ENCODE measurements at places on chromosomes 12 and 14. TPM values are rescaled to one million over a fixed set of nuclear protein-coding genes. Genes with fewer than 3 reads are reported as not detected.
A peak's percentile ranks its signal among the peaks of the same experiment; 100 is the strongest.

DNA sequence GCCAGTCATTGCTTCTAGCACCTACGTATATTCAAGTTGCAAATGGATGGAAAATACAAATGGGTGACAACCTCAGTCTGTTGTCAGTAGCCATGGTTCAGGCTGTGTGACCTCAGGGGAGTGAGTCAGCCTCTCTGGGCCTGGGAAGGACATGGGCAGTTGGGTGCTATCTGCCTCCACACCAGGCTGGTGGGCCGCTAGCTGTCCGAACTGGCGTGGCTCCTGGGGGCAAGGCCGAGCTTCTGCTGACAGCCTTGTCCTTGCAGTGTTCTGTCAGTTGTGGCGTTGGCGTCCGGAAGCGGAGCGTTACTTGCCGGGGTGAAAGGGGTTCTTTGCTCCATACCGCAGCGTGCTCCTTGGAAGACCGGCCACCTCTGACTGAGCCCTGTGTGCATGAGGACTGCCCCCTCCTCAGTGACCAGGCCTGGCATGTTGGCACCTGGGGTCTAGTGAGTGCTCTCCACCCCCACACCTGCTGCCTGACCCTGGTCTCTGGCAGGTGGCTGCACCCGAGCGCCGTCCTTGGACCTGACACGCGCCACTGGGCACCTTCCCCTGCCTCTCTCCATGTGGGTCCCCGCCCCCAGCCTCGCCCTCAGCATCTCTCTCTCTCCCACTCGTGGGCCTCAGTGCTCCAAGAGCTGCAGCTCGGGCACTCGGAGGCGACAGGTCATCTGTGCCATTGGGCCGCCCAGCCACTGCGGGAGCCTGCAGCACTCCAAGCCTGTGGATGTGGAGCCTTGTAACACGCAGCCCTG, 17.1 kb downstream of the PAPLN start:
- no peak for DNase-seq

DNA sequence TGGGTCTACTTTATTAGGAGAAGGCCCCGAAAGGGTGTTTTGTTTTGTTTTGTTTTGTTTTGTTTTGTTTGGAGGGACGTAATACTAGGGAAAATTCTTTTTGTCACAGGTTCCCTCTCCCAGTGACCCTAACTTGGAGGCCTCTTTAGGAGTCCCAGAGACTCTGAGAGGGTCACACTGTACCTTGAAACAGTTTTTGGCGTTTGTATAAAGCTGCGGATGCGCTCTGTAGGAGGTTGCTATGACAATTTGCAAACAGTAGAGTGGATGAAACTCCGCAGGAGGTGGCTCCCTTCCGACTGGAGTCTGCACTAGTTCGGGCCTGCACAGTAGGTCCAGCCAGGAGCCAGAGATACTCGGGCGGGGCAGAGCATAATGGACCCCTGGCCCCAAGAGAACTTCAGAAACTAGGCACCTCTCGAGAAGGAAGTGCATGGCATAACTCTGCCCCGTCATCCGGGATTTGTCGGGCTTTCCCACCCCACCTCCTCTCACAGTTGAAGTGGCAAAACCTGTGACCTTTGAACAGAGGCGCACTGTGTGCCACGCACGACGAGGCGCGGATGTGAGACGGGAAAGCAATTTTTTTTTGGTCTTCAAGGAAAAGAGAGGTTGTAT, 1.3 kb upstream of the DYRK2 start:
- DNase-seq = peak; percentile 21

DNA sequence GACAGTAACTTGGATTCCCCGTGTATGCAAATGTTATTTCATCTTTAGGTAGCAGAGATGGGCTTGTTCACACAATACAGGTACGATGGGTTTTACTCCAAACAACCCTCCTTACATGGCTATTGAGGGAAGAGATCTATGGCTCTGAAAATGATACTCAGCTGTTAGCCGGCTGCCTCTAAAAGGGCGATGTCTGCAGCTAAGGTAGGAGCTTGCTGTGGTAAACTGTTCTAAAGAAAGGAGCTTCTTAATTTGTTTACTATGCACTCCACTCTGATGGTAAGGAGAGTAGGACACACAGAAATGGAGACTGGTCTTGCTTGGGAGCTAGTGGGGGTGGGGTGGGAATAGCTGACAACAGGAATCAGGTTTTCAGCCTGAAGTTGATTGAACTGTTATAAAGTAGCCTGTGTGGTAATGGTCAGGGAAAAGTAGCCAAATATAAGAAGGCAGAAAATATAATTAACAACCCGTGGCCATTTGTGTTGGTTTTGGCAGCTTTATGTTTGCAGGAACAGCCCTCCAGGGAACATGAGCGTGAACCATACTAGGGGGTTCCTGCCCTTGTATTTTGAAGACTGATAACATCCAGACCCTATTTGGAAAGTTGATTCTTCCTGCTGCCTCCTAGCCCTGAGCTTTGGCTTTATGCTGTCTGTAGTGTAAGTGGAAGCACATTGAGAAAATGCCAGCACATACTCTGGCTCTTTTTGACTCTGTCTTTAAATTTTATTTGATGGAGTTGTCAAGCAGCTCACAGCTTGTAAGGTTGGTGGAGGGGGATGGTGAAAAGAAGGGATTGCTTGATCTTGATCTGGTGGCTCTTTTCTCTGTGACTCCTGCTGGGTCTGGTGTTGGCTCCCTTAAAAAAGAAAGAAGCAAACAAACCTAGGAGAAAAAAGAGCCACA, 929.8 kb downstream of the DIO2 start:
- DNase-seq = no peak

DNA sequence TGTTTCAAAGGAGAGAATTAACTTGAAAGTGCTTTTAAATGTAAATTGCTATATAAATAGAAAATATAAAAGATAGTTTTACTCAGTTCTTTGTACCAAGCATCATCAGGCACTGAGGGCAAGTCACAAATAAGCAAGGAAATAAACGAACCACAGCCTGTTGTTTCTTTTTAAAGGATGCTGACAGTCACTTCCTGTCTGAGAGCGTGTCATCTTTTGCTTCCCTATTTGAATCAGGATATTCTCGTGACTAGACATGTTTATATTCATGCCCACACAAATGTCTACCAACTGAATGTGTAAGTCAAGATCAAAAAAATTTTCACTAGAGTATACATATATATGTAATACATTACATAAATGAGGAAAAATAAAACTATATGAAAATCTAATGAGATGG, 31.4 kb upstream of the SLC2A13 start:
- DNase-seq = no peak

Gene PPP1R3E
- 19.2 TPM for total RNA-seq

GRCh38 chr12:2259369-2259768, 206.6 kb downstream of the CACNA1C start:
- no peak for DNase-seq

DNA sequence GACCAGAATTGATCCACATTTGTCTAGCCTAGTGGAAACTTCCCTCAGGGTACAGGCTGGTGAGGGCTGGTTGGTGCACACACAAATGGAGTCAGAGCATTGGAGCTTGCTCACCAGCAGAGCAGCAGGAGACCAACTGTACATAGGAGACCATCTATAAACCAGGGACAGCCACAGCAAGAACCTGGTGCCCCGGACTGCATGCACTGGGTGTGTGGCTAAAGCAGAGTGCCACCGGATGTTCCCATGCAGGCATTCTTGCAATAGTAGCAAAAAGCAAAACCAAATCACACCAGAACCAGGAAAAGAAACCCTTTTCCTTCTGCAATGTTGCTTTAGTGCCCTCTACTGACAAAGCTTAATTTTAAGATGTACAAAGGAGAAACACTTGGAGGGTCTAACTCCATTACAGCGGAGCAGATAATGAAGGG, 136.4 kb downstream of the MDGA2 start:
- DNase-seq = no peak

DNA sequence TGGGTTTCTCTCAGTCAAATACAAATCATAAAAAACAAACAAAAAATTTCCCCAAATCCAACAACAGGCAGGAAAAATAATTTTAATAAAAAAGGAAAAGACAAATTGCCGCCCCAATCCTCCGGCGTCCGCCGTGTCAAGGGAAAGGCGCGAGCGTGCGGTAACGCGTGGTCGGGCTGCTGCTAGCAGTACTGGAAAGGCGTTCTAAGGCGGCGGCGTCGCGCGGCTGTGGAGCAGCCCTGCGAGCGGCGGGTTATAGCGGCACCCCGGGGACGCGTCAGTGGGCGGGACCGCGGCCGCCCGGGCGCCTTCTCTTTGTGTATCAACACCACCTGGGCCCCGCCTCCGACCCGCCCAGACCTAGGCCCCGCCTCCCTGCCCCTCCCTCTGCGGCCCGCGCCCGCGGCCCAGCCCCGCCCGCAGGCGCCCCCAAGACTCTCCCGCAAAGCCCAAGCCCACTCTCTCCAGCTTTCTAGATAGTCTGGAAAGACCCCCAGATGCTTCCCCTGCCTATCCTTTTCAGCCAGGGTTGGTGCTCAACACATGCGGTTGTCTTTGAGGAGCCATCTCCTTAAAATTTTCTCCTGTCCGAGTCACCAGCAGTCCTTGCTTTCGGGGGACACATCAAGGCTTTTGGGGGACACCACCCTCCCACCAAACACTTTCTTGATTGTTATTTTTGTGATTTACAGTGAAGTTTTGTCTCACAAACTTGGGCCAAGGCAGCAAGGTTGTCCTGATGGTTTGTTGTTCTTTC, at the start of gene SLC38A2:
TSS of gene SLC38A2 (minus strand) at position 230 of the 757 bp plus-strand sequence. CDS start 1,480 bp downstream, outside the sequence.
- DNase-seq = peak; percentile 99

DNA sequence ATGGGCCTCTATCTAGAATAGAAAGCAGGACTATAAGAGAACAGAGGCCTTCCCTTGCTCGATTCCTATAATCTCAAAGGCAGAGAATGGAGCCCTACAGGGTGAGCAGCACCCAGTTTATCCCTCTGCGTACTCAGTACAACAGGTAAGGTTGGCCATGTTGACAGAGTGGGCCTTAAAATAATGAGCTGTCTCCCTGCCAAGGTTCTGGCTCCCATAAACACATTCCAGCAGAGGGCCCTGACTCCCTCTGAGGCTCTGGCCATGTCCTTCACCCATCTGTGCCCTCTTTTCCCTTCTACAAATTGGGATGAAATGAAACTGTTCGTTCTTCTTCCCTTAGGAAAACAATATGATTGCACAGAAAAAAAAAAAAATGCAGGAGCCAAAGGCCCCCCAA, 16.9 kb upstream of the PNMA1 start:
- peak; percentile 34 for DNase-seq

Gene ATF7
- 27.5 TPM for total RNA-seq

DNA sequence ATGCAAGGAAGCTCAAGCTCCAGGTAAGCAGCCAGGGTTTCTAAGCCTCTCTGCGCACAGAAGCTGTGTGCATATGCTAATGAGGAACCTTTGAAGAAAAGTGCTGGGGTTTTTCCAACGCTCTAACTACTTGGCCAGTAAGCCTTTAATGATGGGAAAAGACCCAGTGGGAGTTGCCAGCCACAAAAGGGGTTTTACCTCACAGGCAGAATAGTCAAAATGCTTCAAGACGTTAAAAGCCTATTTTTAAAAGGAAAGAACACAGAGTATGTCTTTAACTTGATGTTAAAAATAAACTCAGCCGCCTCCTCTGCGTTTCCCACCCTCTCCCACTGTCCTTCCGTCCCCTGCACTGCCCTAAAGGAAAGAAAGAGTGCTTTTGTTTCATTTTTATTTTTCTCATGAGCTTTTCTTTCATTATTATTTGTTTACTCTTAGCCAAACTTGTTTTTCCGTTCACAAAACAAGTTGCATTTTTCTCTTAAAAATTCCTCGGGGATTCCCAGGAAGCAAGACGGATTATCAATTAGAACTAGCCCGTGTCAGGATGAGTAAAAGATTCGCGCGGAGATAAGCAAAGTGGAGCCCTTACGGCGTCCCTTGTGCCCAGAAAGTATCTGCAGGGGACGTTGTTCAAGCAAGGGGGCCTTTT, 209.8 kb upstream of the NUDT4 start:
- no peak for DNase-seq

Gene KLRC3
- not detected for total RNA-seq

- DNase-seq = no peak
Measured at GRCh38 chr12:130132831-130133511, 29.3 kb upstream of the FZD10 start.

Gene LAG3
- 16.7 TPM for total RNA-seq

Gene PRH1
- total RNA-seq = 41.3 TPM

GRCh38 chr12:4685317-4685716, 34.9 kb upstream of the GALNT8 start:
- no peak for DNase-seq

DNA sequence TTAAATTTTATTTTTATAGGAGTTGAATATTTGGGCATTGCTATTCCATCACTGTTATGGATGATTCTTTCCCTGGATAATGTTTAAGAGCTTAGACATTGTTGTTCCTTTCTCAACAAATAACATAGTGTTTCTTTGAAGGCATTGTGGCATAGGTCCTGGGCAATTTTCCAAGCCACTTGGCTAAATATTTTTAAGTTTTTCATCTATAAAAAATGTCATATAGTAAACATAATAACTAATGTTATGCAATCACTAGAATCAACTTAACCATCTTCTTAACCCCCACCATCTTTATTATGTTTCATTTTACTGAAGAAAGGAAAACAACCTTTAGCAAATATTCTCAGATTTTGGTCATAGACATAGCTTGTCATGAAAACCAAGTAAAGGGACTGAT, 600.6 kb upstream of the LMO3 start:
- no peak for DNase-seq

- no peak for DNase-seq
Measured at GRCh38 chr14:58898655-58899316, 261.0 kb downstream of the DACT1 start.

Gene MIP
- total RNA-seq = not detected

DNA sequence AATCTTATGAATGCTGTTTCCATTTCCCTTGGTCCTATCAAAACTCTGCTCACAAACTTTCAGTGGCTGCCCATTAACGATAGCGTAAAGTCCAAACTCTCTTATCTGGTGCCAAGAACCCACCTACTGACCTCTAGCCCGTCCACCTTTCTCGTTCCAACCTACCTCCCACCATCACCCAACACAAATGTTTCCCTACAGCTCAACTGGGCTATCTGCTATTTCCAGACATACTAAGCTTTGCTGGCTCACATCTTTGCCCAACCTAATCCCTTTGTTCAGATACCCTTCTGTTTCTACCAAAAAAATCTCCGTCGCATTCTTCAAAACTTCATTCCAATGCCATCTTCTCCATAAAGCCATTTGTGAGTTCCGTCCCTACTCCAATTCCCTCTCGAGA, 7.6 kb upstream of the NOP2 start:
- DNase-seq = no peak

- no peak for DNase-seq
Measured at GRCh38 chr14:83575301-83575700, 1954.6 kb upstream of the FLRT2 start.
